Activated T-helper 1 cell treated with anti-CD3 and anti-CD28 coated beads, Interleukin-2, amount 50 U/mL, for 16 hours (primary cell): ENCODE measurements at places on chromosomes 5 and 9.

DNA sequence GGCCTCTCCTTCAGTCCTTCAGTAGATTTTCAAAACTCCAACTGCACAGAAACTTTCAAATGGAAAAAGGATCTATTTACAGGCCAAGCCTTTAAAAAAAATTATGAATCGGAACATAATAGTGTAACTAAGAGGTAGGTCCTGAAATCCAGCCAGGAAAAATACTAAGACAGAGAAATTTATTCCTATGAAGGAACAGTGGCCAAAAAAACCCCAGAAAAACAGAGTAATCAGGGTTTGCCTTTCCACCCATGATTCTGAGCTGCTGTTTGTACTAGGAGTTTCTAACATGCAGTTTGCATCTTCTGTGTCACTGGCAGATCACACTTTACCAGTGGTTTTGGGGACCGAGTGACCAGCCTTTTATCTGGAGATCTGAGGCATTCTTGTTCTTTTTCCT, 93.1 kb upstream of the TMED7 start:
- DNase-seq = no peak

- DNase-seq = no peak
These were observed 979.0 kb downstream of the EFNA5 start for GRCh38 chr5:106691701-106692100.

- no peak for DNase-seq
These were observed 577.1 kb downstream of the PSAT1 start for GRCh38 chr9:78874061-78874460.

DNA sequence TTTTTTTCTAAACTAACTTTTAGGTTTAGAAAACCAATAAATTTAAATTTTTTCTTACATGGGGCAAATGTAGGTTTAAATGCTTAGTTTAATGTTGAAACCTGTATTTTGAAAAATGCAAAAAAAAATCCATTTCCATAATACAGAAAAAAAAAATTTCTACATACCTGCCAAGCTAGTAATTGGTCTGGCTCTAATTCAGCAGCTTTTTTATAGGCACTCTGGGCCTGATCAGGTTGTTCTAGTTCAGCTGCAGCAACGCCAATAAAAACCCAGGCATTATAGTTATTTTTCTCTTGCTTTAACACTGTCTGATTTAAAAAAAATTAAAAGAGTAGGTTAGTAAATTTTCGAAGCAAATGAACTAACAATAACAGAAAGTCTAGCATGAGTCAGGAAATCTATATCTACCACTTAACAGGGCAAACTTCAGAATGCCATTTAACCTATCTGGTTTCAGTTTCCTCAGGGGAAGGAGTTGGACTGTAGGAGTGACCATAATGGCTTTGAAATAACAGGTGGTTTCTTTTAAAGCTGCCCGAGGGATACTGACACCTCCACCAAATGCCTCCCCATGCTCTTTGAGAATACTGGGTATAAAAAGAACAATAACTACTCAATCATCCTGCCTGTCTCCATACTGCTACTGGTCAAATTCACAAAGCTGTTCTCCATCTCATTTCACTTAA, 11.6 kb downstream of the SKIC3 start:
- DNase-seq = no peak

GRCh38 chr9:85289142-85289541, 452.6 kb downstream of the AGTPBP1 start:
- DNase-seq = no peak

- no peak for DNase-seq
These were observed 42.2 kb upstream of the FSD1L start for GRCh38 chr9:105405514-105406131.
